NCI-H446 (cell line): ENCODE measurements at places on chromosomes 5 and 9.
A peak's percentile ranks its signal among the peaks of the same experiment; 100 is the strongest.

GRCh38 chr9:113481176-113481787 is 17.8 kb downstream of the RGS3 start:
- no peak for DNase-seq

GRCh38 chr5:115472271-115473025 is 72.1 kb downstream of the FEM1C start:
- peak; percentile 66 for DNase-seq

DNA sequence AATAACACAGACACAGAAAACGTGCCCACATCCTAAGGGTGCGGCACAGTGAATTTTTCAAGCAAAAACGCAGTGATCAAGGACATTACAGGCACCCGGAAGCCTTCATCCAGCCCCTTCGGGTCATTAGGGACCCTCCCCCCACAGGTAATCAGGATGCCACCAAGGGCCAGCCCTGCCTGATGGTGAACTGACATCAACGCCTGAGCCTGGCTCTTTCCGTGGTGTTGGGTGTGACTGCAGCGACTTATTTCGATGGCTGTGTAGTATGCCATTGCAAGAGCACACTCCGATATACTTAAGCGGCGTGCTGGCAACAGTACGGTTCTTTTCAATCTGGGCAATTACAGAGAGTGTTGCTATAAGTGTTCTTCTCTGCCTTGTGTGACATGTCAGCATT is 310.0 kb upstream of the IRX1 start:
- DNase-seq: no peak

GRCh38 chr5:95895251-95895650 is 66.4 kb downstream of the ELL2 start:
- no peak for DNase-seq

- no peak for DNase-seq
Measured at GRCh38 chr5:149826574-149826973, 96.5 kb downstream of the PPARGC1B start.

DNA sequence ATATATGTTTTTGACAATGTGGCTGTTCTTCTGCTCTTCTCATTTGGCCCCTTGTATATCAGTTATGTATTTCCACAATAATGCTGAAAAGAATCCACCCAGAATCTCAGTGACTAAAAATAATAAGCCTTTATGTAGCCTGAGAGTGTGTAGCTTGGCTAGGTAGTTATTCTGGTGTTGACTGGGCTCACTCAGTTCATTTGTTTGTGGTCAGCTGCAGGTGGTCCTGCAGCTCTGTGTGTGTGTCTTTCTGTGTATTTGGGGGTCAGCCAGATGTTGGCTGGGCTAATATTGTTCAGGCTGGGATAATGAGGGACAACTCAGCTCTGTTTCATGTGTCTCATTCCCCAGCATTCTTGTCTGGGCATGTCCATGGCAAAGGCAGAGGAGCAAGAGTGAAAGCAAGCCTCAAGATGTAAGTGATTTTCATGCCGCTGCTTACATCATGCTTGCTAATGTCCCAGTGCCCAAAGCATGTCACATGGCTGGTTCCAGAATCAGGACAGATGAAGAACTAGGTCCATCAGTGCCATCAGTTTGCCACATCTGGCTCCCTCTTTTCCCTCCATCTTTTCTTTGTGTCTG is 162.8 kb downstream of the KCTD16 start:
- DNase-seq: no peak

DNA sequence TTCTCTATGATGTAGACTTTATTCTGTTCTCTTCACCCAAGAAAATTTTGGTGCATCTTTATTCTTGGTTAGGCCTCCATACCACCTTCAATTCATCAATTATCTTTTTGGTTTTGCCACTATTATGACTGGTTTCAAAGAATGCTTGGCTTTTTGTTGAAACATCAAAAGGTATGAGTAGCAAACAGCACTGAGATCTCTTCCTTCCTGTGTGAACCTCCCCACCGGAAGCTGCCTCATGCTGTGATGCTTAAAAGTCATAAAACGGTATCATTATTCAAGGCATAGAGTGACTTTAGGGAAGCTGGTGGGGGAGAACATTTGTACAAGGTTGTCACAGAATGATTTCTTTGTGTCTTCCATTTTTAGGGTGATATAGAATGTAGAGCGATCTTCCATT is 70.6 kb downstream of the IQGAP2 start:
- no peak for DNase-seq

DNA sequence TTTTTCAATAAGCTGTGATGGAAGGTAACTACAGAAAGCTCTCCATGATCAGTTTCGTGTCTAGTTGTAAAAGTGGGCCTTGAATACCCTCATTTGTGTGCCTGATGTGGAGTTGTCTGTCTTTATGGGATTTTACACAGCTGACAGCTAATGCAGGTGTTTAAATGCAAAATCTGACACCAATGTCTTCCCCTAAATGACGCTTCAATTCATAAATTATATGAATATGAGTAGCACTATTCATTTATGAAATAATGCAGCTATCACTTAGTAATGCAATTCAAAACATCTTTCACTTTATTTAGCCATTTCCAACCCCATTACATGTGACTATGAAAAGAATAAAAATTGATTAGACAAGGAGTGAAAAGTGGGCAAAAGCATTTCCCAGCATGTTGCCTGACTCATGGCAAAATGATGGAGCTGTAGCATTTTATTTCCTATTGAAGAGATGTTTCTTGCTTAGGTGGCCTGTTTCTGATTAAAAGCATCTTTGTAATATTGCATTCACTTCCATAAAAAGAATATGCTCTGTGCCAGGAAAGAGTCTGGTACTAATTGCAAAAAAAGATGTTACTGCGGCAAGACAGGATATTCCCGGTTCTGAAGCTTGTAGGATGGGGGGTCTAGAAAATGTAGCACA is 116.7 kb upstream of the HAPLN1 start:
- no peak for DNase-seq

DNA sequence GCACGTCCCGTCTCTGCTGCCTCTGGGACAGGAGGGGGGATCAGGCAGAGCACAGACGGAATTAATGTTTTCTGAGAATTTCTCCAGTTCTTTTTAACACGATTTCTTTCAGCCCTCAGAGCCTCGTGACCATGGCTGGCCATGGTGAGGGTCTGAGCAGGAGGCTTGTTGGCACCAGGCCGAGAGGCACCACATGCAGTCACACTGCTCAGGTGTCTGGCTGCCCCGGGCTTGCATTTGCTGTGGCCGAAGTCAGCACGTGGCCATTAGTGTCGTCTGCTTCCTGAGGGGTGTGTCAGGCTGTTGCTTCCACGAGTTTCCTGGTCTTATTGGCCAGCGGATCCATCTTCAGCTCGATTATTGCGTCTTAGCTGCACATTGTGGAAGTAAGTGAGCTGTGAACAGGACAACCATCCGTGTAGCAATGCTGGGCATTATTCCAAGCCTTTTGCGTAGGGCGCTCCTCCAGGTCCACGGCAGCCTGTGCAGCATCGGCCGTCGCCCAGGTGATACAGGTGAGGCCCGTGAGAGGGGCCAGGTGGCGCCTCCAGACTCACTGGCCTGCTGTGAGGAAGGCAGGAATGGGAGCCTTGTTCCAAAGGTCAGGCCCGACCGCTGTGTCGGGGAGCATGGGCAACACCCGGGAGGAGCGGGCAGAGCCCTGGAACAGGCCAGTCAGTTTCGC is 114.2 kb upstream of the CACNA1B start:
- DNase-seq: no peak

GRCh38 chr5:23648656-23649055 is 141.2 kb downstream of the PRDM9 start:
- no peak for DNase-seq

DNA sequence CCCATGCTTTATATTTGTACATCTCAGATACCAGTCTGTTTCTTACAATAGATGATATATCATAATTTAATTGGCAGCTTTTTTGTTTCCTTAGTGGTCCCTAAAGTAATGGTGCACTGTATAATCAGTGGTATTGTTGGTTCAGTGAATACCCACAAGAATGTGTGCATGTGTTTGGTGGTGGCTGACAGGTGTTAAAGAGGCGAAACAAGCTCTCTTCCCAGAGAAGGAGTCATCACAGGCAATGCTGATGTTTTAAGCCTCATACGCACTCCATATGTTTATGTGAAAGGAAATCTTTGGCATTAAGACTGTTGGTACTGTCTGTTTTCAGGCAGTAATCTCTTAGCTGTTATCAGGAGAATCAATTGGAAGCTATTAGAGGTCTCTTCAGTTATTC is 49.2 kb upstream of the KIAA1958 start:
- DNase-seq: no peak

DNA sequence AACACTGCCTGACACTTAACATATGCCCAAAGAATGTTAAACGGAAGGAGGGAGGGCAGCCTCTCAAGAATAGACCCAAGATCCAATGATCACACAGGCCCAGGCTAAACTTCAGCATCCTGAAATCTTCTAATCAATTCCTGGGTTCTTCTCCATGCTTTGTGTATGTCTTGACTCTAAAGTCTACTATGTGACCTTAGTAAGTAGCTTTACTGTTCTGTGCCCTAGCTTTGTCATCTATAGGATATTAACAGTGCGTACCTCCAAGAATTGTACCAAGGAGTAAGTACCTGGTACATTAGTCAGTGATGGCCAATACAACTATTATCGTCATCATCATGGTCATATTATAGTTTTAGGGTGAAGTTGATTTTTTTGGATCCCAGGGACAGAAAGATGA is 96.6 kb downstream of the SGCD start:
- DNase-seq: no peak

DNA sequence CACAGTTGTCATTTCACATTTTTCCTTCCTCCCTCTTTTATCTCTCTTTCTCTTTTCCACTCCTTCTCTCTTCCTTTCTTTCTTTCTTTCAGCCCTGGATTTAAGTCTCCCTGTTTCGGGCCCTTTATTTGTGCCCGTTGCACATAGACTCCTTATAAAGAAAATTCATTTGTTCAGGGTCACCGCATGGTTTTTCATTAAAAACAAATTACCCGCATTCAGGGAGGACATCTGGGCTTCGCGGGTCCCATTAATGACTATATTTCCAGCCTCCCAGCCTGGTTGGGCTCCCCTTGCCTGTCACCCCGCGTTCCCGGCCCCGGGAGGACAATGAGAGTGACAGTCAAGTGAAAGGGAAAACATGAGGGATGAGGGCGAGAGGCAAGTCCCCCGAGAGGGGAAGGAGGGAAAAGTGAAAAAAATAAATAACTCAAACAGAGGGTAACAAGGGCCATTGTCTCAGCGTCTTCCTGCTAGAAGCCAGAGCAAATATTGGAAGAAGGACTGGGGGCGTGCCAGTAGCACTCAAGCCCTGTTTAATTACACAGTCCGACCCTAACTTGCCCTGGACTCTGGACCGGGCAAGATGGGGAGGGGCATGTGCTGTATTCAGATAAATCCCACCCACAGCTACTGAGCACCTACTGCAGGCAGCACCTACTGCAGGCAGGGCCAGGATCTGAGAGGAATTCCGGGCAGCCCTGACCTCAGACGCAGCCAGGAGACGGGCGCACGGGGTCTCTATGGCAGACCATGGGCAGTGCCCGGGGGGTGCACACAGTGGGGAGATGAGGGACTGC is 166.2 kb downstream of the PAX5 start:
- no peak for DNase-seq

GRCh38 chr5:68285851-68286611 is 70.5 kb downstream of the PIK3R1 start:
- peak; percentile 68 for DNase-seq

GRCh38 chr5:157607371-157608161 is 32.0 kb upstream of the ADAM19 start:
- DNase-seq: no peak

- DNase-seq: no peak
Measured at GRCh38 chr5:1888541-1889251, 6.0 kb upstream of the IRX4 start.

DNA sequence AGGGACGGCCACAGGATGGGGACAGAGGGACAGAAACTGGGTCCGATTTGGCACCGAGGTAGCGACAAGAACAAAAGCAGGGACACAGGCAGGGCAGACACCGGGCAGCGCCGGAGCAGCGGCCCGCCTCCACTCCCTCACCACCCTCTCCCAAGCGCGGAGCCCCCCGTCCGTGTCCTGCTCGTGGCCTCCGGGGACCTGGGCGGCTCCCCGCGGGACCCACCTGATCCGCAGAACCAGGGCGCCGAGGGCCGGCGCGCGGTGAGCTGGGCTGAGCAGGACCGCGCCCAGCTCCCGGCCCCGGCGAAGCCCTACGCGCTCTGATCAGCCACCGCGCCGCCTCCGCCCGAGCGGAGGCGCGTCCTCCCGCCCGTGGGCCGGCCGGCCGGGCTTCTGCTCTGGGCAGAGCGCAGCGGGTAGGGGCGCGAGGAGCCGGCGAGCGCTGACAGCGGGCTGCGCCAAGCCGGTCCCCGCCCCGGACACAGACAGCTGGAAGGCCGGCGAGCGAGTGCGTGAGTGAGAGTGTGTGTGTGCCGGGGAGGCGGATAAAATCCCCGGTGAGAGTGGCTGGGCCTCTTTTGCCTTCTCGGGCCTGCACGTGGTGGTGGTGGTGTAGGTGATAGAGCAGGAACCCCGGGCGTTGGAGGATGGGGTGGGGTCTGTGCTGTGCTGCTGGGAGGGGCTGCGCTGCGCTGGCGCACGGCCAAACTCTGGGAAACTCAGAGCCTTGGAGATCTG is at the start of gene GGTA1:
GGTA1 (minus strand) TSS at position 418 of the 738 bp plus-strand sequence. CDS start 31,922 bp downstream, outside the sequence.
- no peak for DNase-seq

- no peak for DNase-seq
Measured at GRCh38 chr9:87354147-87354546, 143.5 kb upstream of the DAPK1 start.
